ENCODE measurements at places on chromosomes 4 and X.

DNA sequence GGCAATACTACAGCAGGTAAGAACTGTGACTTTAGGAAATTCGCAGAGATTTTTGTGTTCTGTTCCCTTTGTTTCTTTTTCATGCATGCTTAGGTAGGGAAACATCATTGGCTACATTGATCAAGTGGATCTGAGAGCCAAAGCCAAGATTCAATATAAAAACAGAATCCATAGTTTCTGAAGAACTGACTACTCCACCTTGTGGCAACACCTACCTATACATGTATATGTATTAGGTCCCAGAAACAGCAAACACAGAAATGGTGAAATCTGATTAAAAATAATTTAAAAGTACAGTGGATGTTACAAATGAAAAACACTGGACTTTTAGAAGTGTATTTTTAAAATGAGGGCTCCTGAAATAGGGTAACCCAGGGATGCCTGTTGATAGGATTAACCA, 322.6 kb upstream of the MAOA start:
- no peak for DNase-seq

DNA sequence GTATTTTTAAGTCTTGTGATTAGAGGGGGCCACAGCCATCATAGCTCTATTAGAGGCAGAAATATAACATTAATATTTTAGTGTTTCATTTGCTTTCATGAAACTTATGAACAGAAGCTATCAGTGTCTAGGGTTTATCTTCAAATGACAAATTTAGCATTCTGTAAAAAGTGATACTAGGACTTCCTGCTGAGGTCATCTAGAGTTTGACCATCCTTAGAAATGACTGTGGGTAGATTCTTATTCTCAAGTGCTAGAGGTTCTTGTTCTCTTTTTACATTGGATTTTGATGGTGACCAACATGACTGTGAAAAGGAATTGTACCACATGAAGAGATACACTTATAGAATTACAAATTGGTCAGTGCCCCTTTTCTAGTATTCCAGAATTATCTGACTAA, 568.6 kb downstream of the RPA4 start:
- no peak for DNase-seq

- peak; percentile 28 for DNase-seq
Observed at GRCh38 chrX:91434351-91435168, at the start of gene PABPC5. TSS of gene PABPC5 (plus strand) at chrX:91434839. CDS start at chrX:91435578, 739 bp downstream.

DNA sequence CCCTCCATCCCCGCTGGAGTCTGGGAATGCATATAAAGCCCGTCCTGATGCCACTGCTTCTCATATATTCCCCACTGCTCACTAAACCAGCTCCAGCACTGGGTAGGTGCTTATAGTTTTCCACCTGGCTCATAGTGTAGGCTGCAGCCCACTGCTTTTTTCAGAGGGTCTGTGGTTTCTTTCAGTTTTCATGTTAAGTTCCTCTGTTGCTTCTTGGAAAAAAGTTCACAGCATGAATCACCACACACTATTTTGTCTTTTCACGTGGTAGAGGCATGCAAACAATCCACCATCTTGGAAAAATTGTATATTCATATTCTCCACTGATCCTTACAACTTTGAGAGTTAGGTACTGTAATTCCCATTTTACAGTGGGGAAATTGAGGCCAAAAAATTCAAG, 39.4 kb downstream of the DCLK2 start:
- no peak for DNase-seq

DNA sequence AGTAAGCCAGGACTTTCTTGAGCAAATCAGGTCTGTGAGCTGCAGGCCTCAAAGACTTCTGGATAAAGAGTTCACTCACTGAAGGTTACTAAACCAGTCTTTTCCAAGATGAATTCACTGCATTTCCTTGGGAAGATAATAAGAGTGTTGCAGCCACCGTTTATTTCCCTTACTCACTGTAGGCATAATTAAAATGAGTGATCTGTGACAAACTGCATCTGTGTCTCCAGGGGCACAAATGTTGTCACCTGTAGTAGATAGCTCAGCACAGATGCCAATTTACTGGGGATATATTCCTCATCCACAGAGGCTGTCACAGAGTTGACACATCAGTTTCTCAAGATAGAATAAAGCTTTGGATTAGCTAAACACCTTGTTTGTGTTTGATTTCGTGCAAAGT, 580.2 kb downstream of the SPRY1 start:
- no peak for DNase-seq

DNA sequence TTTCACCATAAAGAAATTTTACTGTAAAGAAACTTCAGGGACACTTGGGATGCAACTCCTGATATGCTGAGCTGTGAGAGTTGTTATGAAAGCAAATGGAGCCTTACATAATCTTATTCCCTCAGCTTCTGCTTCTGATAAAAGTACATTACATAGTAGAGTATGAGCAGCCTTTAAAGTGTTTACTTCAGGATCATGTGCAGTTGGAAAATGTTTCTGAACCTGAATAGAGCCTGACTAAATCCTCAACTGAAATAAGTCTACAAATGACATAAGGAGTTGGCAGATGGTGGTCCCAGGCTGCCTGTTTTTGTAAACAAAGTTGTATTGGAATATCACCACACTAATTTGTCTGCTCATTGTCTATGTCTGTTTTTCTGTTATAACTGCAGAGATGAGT, 19.3 kb downstream of the RASSF6 start:
- no peak for DNase-seq

DNA sequence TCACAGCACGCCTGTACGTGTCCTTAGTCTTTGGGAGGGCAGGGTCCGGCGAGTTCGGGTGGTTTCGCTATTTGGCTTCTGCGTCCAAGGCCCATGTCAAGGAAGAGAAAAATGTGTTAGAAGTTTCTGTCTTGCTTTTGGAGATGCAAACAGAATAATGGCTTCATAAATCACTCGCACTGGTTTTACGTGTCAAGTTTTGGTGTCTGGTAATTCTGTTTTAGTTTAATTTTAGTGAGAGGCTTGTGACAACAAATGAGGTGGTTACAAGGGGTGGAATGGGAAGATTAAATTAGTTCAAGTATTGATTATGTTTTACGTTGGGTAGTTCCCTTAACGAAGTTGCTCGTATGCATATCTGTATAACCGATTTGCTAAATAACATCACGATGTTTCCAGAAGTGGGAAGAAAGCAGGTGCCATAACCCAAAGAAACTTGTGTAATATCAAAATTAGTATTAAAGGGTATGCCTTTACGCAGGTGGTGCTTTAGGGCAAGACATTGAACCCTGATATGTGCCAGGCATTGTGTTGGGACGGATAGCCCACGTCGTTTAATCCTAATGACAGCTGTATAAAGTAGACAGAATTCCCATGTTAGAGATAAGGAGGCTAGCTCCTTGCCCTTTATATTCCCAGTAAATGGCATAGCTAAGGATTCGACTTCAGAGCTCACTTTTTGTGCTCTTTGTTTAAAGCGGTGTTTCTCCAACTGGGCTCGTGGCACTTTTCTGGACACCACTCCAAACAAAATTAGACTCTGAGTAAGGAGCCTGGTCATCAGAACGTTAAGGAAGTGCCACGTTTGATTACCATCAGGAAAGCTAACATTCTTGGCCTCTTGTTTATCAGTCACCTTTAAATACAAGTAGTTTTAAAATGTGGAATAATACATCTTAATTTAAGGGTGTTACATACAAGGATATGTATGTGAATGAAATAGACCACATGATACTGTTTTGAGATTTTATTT, 843 bp downstream of the RPL34 start:
- no peak for DNase-seq

- DNase-seq, result no peak
Observed at GRCh38 chr4:110128029-110128428, 70.4 kb downstream of the ELOVL6 start.

GRCh38 chrX:101377547-101377946, 8.4 kb downstream of the BTK start:
- DNase-seq, result no peak

- no peak for DNase-seq
Observed at GRCh38 chr4:22574880-22575279, 59.0 kb upstream of the ADGRA3 start.

GRCh38 chr4:22315628-22316027, 200.2 kb downstream of the ADGRA3 start:
- no peak for DNase-seq

- no peak for DNase-seq
Observed at GRCh38 chrX:3690140-3690539, 23.3 kb downstream of the PRKX start.

- DNase-seq, result no peak
Observed at GRCh38 chr4:153728151-153728550, 31.7 kb downstream of the RNF175 start.

- DNase-seq, result no peak
Observed at GRCh38 chrX:1536712-1537030, 314 bp downstream of the P2RY8 start.

GRCh38 chr4:1614854-1615595, 69.1 kb downstream of the FAM53A start:
- no peak for DNase-seq

- DNase-seq, result no peak
Observed at GRCh38 chrX:136780241-136780640, 491 bp downstream of the ARHGEF6 start.

- DNase-seq, result no peak
Observed at GRCh38 chr4:77153006-77153405, 4.0 kb upstream of the CCNG2 start.

DNA sequence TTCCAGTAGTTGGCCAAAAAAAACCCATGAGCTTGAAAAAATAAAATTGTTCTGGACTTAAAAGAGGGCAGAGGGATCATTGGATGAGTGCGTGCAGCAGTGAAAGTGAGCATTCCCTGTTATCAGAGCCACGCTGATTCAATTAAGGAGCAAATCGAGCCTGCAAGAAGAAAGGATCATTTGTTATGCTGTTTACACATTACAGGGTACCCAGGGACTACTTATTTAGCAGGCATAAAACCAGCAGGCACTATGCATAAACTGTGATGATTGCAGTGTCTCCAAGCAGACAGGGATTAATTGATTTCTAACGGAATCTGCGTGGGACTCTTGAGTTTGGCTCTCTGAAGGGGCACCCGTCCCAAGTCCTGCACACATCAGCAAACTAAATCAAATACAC, 83.5 kb downstream of the SHOX start:
- peak; percentile 4 for DNase-seq

DNA sequence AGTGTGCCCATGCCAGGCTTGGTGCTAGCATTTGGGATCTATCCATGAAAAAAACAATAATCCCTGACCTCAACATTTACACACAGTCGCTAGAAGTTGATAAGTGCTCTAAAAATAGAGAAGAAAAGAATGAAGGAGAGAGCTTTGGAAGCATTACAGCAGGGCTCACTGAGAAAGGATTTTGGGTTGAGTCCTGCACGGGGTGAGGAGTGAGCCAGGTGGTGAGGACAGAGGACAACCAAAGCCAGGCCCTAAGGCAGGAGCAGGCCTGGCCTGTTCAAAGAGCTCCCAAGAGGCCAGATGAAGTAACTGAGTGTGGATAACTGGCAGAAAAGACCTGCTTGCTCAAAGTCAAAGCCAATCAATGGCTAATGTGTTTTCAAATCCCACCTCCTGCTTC, 20.7 kb upstream of the PROM1 start:
- DNase-seq, result no peak

- peak; percentile 20 for DNase-seq
Observed at GRCh38 chr4:164876700-164877324, at the start of gene APELA. TSS of gene APELA (plus strand) at chr4:164877178. CDS start at chr4:164877332, 154 bp downstream.

DNA sequence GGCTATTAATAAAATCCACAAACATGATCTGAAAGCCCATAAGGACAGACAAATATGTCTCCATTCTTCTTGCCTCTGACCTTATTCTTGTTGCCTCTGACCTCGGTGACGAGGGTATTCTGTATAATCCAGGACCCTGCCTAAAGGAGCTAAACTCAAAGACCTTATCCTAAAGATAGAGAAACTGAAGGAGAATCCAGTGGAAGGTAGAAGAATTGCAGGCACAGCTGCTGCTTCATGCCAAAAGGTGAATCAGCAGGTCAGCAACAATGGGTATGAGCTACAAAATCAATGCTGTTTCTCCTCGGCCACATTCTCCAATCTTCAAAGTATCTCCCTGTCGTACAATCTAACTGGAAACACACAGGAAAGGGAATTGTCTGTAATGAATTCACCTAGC, 71.4 kb downstream of the INTS6L start:
- no peak for DNase-seq

DNA sequence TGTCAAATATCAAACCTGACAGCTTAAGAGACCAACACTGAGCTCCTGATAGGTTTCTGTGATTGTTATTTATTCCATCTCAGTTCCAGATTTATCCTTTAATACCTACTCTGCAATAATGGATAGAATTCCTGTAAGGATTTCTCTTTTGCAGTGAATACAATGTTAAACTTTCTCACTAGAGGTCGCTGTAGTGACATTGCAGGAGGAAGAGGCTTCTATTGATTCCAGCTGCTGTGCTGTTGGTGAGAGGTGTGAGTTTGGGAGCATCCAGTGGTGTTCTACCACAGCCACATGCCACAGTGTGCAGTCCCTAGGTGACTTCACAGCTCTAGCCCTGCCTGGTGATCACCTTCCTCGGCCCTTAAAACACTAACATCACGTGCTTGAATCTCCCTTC, 34.6 kb upstream of the DCAF8L2 start:
- DNase-seq, result peak; percentile 27

- DNase-seq, result peak; percentile 6
Observed at GRCh38 chrX:22516893-22517292, 244.2 kb downstream of the CBLL2 start.

- DNase-seq, result no peak
Observed at GRCh38 chr4:3462321-3462789, 751 bp upstream of the DOK7 start.

DNA sequence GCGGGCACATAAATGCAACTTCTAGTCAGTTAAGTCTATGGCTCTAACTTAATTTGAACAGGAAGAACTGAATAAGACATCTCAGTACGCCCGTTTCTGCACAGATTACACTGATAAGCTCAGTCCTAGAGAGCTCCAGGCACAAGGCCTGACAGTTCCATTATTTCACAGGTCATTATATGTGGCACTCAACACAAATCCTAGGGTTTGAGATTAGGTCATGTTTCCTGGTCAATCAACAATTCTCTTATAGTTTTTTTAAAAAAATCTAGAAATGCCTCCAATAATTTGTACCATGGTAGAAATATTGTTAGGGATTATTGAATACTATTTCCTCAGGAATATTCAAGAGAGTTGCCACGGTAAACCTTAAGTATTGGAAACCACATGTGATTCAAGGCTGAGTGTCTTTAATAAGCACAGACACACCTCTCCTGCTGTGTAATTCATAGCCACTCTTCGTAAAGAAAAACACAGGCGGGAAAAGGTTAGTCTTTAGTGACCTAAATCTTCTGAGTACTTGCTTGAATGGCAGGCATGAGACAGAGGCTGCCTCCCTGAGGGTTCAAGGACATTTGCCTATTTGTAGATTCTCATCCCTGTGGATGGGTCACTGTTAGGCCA, 342.9 kb upstream of the ADGRL3 start:
- peak; percentile 86 for DNase-seq

DNA sequence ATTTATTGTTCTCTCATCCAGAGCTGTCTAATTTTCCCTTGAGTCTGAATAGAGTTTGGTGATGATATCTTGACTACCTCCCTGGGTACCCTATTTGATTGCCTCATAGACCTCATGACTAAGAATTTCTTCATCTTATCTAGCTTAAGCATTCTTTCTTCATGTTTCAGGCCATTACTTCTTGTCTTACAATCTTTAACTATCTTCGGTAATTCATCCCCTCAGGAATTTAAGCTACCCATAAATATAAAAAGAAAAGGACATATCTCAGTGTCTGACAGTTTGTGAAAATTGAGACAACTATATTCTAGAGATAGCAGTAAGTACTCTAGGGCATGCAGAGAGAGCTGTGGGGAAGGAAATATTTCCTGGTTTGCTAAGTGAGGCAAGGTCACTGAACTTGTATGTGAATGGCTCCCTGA, 466.1 kb upstream of the GRID2 start:
- no peak for DNase-seq

All from SK-N-DZ (cell line).